ENCODE measurements at places on chromosomes 3 and 15.

DNA sequence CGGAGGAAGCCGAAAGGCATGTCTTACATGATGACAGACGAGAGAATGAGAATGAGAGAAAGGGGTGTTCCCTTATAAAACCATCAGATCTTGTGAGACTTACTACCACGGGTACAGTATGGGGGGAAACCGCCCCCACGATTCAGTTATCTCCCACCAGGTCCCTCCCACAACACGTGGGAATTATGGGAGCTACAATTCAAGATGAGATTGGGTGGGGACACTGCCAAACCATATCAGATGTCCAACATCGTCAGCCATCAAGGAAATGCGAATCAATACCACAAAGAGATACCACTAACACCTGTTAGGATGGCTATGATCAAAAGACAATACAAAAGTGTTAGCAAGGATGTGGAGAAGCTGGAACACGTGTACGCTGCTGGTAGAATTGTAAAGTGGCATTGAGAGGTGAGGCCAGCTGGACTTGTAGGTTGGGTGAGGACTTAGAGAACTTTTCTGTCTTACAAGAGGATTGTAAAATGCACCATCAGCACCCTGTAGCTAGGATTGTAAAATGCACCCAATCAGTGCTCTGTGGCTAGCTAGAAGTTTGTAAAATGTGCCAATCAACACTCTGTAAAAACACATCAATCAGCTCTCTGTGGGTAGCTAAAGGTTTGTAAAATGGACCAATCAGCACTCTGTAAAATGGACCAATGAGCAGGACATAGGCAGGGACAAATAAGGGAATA, 37.5 kb downstream of the VGLL4 start:
- no peak for DNase-seq

GRCh38 chr3:108004647-108005046, 86.2 kb downstream of the CD47 start:
- no peak for DNase-seq

DNA sequence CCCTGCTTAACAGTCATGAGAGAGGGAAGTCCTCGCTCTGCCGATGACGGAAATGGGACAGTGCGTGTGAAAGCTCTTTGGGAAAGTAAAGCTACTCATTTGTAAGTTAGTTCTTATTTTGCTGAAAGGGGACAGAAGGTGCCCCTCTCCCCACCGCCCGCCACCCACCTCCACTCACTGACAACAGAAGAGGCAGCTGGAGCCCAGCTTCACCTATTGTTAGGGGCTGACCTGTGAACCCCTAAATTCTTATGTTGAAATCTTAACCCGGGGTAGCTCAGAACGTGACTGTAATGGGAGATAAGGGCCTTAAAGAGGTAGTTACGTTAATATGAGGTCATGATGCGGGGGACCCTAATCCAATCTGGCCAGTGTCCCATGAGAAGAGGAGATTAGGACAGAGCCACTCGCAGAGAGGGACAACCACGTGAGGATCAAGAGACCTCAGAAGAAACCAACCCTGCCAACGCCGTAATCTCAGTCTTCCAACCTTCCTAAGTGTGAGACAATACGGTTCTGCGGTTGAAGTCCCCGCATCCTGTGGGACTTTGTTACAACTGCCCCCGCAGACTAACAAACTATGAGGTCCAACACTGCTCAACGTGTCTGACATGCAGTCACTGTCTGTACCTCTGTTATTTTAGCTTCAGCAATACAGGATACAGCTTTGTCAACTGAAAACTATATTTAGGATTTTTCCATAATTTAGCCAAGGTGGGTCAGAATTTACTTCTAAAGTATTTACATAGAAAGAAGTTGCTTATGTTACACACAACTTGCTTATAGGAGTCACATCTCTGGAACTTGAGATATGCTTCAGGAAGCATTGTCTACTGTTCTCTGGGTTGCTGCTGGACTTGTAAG, 51.7 kb downstream of the PCSK6 start:
- no peak for DNase-seq

DNA sequence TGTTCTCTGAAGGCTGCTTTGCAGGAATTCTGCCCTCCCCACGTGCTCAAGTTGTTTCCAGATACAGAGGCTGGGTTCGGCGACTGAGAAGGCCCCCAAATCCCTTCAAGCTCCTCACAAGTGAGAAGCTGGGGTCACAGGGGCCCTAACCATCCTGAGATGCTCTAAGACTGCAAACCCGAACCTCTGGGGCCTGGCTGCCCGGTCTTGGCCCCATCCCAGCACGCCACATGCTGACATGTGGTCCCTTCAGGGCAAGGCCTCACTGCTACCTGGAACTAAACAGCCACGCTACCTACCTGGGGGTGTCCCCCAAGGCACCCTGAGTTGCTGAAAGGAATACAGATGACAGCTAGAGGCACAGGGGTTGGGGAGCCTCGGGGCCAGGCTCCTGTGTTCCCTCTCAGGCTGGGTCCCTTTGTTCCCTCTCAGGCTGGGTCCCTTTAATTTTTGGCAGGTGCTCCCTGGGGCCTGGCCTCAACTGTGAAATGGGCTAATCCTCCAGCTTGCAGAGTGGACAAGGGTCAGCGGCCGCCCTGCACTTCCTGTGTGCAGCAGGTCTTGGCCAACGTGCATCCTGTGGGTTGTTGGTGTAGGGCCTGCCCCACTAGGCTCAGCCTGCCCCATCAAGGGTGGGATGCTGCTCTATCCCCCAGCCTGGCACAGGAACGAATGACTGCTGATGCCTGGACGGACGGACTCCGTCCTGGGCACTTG, 32.5 kb downstream of the KLHL25 start:
- DNase-seq, result no peak

- no peak for DNase-seq
Observed at GRCh38 chr3:181637056-181637455, 74.7 kb upstream of the SOX2 start.

- no peak for DNase-seq
Observed at GRCh38 chr3:196042673-196043072, 39.2 kb downstream of the TFRC start.

- no peak for DNase-seq
Observed at GRCh38 chr3:31955581-31955980, 25.5 kb downstream of the OSBPL10 start.

DNA sequence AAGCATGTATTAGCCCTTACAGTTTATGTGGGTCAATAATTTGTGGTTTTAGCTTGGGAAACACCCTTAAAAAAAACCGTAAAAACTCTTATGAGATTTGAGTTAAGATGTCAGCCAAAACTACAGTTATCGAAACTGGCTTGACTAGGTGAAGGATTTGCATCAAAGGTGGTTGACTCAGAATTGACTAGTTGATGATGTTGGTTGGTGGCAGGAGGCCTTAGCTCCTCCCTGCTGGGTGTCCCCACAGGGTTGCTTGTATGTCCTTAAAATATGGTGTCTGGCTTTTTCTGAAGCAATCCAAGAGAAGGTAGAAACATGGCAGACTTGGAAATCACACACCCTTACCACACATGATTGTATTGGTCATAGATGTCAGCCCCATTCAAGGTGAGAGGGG, 305.1 kb downstream of the ROBO2 start:
- no peak for DNase-seq

- DNase-seq, result no peak
Observed at GRCh38 chr3:62169906-62170660, 203.3 kb downstream of the FEZF2 start.

Measured in stimulated activated CD8-positive, alpha-beta memory T cell treated with anti-CD3 and anti-CD28 coated beads, Interleukin-15, amount 100 ng/mL, for 1 hour (primary cell).